Caki2 (cell line): ENCODE measurements at places on chromosomes 4 and X. TPM values are rescaled to one million over a fixed set of nuclear protein-coding genes. Genes with fewer than 3 reads are reported as not detected.

MAGEB2 gene
- total RNA-seq = not detected in 2 replicates

GRCh38 chrX:25020391-25020904 is 4.7 kb upstream of the ARX start:
- no peak for DNase-seq

RHOXF2 gene
- not detected in 2 replicates for total RNA-seq

- no peak for DNase-seq
Measured at GRCh38 chrX:77436271-77436670, 10.9 kb upstream of the FGF16 start.

GRCh38 chr4:144650311-144651005 is 4.5 kb downstream of the HHIP start:
- DNase-seq = no peak

- DNase-seq = no peak
Measured at GRCh38 chr4:133637161-133637560, 488.1 kb downstream of the PCDH10 start.

DNA sequence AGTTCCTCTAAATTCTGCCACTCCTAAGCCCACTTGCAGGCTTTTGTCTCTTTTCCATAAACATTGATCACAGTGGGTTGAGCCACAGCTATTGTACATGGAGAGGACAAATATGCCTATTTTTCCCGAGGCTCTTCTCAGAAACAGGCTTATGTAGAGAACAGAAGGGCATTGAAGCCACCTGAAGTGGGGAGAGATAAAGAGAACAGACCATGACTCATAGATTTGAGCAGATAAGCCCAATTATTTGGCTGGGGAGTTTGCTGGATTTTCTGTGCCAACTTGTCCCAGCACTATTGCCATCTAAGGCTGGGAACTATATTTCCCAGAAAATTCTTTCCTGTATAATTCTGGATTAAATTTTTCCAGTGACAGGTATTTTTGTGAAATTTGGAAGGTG is 446.1 kb upstream of the RPS6KA3 start:
- DNase-seq = no peak

PLS3 gene
- total RNA-seq = 129 and 133 TPM in 2 replicates

DNA sequence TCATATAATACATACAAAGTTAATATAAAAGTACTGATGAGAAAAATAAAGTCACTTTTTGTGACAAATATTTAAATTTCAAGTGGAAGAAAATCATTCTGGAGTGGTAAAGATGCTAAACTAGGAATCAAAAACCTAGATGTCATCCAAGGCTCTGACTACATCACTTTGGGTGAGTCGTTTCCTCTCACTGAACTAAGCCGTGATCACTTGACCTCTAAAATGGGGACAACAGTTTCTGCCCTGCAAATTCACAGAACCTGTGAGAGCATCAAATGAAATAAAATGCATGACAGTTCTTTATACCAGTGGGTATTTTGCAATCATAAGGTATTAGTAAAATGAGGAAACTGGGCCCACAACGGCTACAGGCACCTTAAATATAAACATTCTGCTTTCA is 63.8 kb downstream of the PRDM5 start:
- no peak for DNase-seq

GRCh38 chr4:26613237-26613636 is 29.4 kb downstream of the TBC1D19 start:
- no peak for DNase-seq
